NCI-H1092 (cell line): ENCODE measurements at places on chromosomes 6 and 20.

DNA sequence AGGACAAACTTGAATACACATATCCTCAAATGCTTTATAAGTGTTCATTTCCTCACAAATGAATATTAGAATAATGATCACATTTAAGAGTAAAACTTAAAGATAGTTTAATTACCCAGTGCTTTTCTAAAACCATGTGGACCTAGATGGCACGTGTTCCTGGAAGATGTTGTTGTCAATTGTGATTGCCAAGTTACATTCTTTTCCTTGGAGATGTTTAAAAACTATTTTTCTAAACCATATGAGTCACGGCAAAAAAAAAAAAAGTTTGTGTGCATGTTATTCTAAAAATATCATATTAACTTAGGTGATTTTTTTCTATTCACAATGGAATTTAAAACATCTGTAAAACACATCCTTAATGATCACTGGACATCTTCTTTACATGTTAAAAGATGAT lies 51.1 kb downstream of the RCAN2 start:
- no peak for DNase-seq

DNA sequence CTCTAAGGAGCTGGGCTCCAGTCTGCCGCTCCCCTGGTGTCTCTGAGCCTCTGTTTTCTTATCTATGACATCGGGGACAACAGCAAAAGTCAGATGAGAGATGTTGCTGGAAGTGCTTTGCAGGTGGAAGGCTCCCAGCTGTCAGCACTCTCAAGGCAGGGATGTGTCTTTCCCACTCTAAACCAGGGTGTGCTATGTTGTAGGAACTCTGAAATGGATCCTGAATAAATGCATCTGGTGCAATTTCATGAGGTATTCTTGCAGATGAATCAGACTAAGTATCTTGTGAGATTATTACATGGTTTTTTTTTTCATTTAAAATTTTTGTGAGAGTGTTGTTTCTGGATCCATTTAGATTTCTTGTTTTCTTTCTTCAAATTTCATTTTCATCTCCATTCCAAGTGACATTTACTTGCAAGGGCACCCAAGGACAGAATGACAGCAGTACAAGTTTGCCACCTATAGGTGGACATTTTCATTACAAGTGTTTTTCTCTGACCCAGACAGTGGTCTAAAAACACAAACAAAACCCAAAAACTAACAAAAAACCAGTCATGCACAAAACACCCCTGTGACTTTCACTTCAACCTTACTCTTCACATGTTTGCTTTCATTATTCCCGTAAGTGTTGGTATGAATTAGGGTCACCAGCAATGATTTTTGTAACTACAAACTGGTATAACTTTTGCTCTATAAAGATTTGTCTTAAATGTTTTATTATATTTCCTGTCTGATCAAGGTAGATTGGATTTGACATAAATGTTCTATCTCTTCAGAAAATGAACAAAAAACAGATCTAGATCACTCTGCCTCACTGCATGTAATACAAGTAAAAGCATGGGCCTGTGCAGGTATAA lies 14.7 kb upstream of the SIM1 start:
- no peak for DNase-seq

- DNase-seq, result no peak
These were observed 22.2 kb downstream of the SAMHD1 start for GRCh38 chr20:36929290-36929689.

DNA sequence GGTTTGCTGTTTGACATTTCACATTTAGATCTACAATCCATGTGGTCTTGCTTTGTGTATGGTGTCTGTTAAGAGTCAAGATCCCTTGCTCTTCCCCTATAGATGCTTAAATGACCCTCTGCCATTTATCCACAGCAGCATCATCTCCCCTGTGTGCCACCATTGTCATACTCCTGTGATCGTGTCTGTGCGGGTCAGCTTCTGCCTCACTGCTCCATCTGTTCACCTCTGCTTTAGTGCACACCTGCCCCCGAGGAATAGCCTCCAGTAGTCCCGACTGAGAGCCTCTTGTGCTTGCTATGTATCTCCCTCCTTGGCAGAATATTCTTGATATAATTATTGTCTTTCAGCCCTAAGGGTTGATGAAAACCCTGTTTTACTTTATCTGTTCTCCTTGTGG lies 551.2 kb downstream of the CDH26 start:
- no peak for DNase-seq

DNA sequence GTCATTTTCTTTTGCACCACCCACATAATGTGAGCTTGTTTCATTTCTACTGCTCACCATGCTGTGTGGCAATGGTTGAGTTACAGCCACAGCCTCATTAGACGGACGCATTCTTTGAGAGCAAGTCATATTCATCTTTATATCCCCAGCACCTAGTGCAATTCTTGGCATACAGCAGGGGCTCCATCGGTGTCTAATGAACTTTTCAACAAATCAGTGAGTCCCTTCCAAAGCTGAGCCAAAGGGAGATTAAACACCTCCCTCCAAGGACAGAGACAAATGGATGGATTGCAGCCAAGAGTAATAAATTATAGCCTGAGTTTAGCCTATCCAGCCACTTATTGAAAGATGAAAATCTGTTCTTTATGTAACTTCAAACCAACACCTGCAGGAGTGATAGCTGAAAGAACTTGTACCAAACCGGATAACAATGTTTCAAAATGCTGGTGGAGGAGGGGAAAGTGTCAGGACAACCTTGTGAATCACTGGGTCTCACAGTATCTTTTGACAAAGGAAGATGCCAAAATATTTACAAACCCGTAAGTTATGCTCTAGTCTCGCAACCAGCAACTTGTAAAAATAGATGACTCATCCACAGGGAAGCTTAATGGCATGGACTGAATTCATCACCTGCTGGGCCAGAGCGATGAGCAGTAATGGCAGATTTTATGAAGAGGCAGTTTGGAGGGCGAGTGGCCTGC lies 139.0 kb downstream of the PXDC1 start:
- no peak for DNase-seq

DNA sequence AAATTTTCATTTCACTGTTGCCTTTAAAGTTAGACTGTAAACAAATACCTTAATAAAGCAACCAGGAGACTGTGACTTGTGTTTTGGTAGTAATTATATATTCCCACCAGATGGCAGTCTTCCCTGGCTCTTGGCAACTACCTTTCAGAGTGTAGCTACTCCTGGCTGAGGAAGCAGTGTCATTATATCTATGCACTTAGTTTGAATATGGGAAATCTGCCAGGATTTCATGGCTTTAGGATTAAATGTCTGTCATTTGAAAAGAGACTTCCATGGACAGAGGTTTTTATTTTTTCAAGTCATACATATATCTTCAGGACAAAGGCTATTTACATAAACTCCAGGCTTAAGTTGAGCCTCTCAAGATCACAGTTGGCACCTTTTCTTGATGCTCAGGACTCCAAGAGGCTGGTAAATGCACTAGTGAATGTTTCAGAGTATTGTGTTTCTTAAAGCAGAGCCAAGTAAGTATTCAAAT lies 160.1 kb downstream of the C6orf58 start:
- DNase-seq, result peak; percentile 46

- DNase-seq, result no peak
These were observed 656 bp downstream of the RTEL1 start for GRCh38 chr20:63658749-63659187.

DNA sequence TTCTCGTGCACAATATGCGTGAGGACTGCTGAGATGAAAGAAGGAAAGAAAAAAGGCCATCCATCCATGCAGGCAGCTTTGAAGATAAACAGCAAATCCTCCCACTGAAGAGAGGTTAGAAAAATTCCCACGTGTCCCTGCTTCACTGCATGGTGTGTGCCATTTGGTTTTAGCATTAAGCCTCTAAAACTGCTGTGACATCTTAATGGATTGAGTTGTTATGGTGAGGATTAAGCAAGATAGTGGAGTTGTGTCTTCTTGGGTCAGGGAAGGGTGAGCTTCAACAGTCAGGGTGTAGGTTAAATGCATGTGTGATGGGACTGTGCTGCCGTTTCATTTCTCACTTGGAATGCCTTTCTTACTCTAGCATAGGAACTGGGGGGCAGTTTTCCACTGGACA lies 50.5 kb downstream of the ZNF831 start:
- DNase-seq, result no peak

GRCh38 chr6:165849534-165850430 lies 186.7 kb upstream of the PDE10A start:
- DNase-seq, result peak; percentile 23

GRCh38 chr20:52619101-52619500 lies 353.1 kb upstream of the TSHZ2 start:
- no peak for DNase-seq

DNA sequence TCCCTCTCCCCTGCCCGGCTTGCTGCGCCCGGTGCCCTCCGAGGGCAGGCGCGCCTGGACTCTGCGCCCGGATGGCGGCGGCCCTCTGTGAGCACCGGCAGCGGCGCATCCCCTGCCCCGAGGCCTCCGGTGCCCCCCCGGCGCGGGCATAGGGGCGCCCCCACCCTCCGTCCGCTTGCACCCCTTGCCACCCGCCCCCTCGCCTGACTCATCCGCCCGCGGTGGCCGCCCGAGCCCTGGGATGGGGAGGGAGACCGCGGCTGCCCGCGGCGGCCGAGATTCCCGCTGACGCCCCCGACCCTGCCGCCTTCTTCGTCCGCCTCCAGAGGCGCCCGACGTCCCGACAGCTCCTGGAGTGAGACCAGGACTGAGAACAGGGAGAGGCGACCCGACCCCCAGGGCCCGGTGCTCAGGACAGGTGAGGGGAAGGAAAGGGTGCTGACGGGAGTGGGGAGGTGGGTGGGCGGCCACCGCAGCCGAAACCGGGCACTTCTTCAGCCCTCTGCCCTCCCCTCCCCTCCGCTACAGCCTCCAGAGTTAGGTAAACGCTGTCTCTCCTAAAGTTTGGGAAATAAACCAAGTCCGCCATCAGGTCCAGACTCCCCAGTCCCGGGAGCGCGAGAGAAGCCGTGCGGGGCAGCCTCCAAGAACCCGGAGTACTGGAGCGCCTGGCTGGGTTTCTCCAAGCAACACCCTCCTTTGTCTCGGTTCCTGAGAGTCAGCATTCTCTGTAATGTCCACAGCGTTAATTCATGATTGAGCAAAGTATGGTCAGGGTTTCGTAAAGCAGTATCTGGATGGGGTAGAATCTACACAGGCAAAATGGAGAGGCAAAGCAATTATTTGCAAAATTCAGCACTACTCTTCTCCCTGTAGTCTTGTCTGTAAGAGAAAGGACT lies 539 bp downstream of the TMEM200A start:
- DNase-seq, result no peak

- DNase-seq, result no peak
These were observed 60.0 kb downstream of the TTI1 start for GRCh38 chr20:37973059-37973910.

- DNase-seq, result no peak
These were observed 10.9 kb upstream of the PKIG start for GRCh38 chr20:44571362-44571988.

GRCh38 chr6:116113386-116113785 lies 12.5 kb downstream of the COL10A1 start:
- DNase-seq, result no peak
